ENCODE measurements at places on chromosomes 3 and 15.

DNA sequence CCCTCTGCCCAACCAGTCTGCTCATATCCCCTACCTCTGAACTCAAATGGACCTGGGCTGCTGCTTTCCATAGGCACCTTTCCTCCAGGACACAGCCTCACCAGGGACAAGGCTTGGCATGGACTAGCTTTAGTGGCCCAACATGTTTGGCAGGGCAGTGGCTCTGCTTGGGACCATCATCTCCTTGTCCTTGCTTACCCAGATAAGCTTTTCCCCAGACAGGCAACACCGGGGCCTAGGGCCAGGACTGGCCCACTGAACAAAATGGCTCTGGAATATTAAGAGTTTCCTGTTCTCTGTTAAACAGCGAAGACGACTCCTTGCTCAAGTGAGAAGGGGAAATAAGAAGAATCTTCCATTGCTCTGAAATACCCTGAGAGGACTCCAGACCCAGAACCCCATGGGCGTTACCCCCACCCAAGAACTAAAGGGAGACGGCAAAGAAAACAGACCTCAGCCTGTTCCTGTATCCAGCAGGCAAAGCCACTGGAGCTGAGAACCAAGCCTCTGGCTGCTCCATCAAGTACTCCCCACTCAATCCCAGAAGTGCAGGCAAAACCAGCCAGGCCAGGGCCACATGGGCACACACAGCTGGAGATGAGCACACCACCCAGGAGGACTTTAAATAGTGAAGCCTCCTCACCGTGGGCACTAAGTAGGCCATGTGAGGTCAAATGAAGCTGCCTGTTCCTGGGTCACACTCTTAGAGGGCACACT lies 45.5 kb downstream of the CTNNB1 start:
- DNase-seq: no peak

DNA sequence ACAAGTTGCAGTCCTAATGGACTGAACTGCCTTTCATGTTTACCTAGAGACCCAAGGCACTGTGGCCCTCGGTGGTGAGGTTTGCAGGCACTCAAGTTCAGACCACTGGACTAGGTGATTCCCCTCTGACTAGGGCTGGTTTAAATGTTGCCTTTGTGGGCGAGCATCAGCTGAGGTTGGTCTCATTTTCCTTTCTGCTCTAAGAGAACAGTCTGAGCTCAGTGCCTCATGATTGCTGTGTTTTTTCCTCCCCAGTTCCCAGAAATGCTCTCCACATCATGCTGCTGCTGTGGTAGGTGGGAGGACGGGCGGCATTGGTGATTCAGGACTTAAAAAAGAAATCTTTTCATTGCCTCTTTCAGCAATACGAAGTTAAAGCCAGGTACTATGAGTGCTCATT lies 237.2 kb downstream of the MBNL1 start:
- DNase-seq: no peak

GRCh38 chr15:22936577-22937472 lies 43.3 kb downstream of the CYFIP1 start:
- DNase-seq: no peak

GRCh38 chr3:98657457-98657856 lies 64.0 kb upstream of the CPOX start:
- DNase-seq: peak; percentile 28

- no peak for DNase-seq
These were observed 34.6 kb upstream of the ROPN1 start for GRCh38 chr3:124026516-124026915.

DNA sequence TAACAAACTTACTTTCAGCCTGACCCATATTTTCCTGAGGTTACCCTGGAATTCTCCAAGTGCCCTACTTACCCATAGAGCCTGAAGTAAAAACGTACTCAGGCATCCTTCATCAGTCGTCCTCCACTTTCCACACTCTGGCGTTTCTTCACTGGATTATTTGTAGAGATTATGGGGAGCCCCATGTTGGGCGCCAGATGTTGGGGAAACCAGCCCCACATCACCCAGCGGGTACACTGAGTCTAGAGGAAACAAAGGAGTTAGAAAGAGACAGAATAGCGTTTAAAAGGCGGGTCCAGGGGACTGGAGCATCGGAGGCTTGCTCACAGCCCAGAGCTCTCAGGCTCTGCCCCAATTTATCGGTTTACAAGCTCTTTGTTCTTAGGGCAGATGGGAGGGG lies 9.7 kb upstream of the SLC28A2 start:
- DNase-seq: no peak

GRCh38 chr3:4834403-4834866 lies 144.8 kb upstream of the BHLHE40 start:
- peak; percentile 58 for DNase-seq

- no peak for DNase-seq
These were observed 52.7 kb downstream of the RARB start for GRCh38 chr3:25480811-25481210.

DNA sequence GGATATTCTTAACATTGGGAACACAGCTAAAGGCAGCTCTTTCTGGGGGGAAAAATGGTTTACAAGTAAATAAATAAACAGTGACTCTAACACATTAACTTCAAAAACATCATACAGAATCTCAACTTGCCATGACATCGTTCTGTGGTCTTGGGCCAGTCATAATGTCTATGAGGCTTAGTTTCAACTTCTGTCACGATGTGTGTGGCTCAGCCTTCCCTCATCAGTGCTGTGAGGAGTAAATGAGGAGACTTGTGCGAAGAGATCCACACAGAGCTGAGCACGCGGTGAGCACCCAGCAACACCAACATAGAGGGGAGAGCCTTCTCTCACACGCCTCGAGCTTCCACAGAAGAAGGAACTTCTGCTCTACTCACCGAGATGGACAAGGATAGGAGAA lies 49.0 kb downstream of the DZIP1L start:
- DNase-seq: no peak

GRCh38 chr15:72472992-72473610 lies 1.0 kb upstream of the ARIH1 start:
- DNase-seq: no peak

GRCh38 chr15:91857224-91857585 lies 3.7 kb downstream of the SLCO3A1 start:
- no peak for DNase-seq

Data from activated CD4-positive, alpha-beta T cell treated with anti-CD3 and anti-CD28 coated beads for 24 hours (primary cell).